Activated CD4-positive, alpha-beta T cell treated with anti-CD3 and anti-CD28 coated beads, Interleukin-2, amount 50 U/mL, for 48 hours (primary cell): ENCODE measurements at places on chromosomes 2 and 18.
A peak's percentile ranks its signal among the peaks of the same experiment; 100 is the strongest.

GRCh38 chr2:227829337-227829736 is 15.7 kb downstream of the CCL20 start:
- DNase-seq: no peak

- no peak for DNase-seq
Measured at GRCh38 chr2:206790311-206790935, 25.0 kb downstream of the FASTKD2 start.

- no peak for DNase-seq
Measured at GRCh38 chr2:241862093-241862492, 3.4 kb upstream of the PDCD1 start.

GRCh38 chr2:108932736-108933332 is 56.2 kb downstream of the EDAR start:
- no peak for DNase-seq

DNA sequence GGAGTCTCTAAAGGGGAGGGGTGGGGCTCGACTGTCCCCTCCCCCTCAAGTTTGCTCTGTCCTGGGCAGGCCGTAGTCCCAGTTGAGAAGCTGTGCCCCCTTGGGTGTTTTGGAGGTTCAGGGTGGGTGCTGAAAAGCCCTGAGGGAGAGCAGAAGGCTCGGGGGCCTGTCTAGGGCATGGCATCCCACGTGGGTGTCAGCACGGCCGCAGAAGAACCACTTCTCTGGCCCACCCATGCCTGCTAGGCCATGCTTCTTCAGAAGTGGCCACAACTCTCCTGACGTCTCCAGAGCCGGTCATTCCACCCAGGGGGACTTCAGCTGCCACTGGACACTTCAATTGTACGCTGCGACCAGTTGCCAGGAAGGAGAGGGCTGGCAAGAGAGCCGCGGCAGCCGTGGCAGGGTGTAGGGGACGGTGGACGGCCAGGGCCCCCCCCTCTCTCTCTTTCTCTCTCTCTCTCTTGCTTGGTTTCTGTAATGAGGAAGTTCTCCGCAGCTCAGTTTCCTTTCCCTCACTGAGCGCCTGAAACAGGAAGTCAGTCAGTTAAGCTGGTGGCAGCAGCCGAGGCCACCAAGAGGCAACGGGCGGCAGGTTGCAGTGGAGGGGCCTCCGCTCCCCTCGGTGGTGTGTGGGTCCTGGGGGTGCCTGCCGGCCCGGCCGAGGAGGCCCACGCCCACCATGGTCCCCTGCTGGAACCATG is at the start of gene INPP5D:
Gene INPP5D, plus strand, starts transcription at position 546 of the 704 bp plus-strand sequence. Its CDS starts 137 bp downstream, at position 683.
- peak; percentile 72 for DNase-seq

GRCh38 chr2:74000666-74001065 is 16.0 kb downstream of the TET3 start:
- no peak for DNase-seq

- no peak for DNase-seq
Measured at GRCh38 chr2:206086716-206087350, 859 bp upstream of the INO80D start.

- DNase-seq: no peak
Measured at GRCh38 chr18:56747032-56747658, 96.0 kb downstream of the WDR7 start.

GRCh38 chr18:79950515-79951341 is 725 bp downstream of the SLC66A2 start:
- DNase-seq: peak; percentile 30

GRCh38 chr2:191049728-191050639 is 36.0 kb upstream of the STAT1 start:
- DNase-seq: no peak

DNA sequence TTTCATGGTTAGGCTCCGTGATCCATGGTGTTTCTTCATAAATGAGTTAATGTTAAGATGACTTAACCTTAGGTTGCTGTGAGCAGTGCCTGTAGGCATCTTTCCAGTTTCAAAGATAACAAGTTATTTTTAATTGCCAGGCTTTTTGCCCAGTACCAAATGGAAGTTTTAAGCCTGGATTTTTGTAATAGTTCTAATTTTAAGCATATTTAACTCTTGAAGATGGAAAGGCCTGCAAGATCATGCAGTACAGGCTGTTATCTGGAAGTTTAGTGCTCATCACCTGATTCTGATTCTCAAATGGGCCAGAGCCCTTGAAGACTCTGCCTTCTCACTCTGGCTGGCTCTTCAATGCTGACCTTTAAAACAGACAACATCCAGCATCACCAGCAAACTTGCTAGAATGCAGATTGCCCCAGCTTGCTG is 141.3 kb downstream of the NCK2 start:
- DNase-seq: no peak

DNA sequence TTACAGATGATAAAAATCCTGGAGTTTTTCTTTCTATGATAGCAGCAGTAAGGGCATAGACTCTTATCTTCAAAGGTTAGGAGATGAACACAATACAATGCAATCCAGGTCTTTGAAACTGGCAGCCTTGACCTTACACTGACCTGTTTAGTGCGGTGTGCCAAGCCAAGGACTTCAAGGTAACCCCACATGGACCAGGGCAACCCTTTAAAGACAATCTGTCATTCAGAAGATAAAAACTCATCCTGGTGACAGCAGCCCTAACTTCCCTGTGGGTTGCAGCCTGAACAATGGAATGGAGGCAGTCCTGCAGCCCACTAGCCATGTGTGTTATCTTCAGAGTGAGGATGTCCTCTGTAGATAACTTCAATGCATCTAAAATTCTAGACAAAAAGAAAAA is 78.1 kb downstream of the RTTN start:
- no peak for DNase-seq

GRCh38 chr2:98099939-98100743 is 13.2 kb downstream of the VWA3B start:
- DNase-seq: no peak

- no peak for DNase-seq
Measured at GRCh38 chr2:186523791-186524190, 37.7 kb downstream of the ZC3H15 start.

DNA sequence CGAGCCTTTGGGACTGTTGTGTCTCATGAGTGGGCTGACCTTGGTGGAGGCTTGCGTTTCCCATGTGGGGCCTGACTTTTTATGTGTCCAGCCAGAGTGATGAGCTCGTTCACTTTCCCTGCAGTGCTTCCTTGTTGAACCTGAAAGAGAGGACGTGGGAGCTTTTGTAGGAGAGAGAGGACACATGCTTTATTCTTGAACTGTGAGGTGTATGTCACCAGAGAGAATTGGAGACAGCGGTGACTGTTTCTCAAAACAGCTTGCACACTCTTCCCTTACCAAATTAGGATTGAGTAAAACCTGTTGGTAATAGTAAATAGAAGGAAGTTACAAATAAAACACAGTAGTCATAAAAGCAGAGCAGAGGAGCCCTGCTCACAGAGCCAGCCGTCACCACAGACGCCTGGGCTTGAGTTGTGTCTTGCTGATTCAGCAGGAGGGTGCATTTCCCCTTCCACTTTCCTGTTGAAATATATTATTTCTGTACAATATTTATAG is 60.7 kb downstream of the INPP4A start:
- no peak for DNase-seq

DNA sequence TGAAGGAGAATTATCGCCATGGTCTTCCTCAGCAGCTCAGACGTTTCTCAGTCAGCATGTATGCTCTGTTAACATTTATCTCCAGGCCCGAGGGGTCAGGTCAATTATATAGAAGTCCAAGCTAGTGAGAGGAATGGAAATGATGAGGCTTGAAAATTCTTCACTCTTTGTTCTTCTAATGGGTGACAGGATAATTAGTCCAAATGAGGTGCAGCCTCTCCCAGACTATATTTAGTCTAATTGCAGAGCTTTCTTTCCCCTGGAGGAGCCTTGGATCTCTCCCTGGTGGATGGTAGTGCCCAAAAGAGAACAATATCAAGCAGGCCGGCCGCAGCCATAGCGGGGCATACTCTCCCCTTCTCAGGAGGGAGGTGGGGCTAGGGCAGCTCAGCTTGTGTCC is 51.4 kb upstream of the DTNB start:
- DNase-seq: no peak

DNA sequence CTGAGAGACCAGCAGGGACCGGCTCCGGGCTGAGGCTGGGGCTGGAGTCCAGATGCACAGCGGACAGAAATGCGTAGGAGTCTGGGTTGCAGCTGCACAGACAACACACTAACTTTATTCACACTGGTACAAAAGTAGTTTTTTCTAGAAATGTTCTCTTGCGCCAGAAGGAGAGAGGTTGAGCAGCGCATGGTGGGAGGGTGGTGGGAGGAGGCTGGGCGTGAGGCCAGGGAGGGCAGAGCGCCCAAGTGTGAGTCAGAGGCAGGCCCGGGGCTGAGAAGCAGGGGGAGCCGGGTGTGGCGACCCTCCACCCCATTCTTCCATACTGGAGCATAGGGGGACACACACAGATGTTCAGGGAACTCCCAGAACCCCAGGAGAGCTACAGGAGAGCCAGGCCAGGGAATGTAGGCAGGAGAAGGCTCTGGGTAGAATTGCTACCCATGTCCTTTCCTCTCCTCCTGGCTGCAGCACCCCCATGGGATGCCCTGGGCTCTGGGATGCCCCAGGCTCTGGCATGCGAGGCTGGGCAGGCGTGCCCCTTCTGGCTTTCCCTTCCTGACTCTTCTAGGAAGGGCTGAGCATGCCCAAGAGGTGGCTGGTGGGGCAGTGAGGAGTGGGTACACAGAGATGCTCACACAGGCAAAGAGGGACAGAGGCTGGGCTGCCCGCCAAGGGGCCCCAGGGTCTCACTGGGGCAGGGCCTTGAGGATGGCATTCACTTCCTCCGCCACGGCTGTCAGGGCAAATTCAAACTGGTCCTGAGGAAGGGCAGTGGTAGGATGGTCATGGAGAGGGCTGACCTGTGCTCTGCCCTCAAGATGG is 10.6 kb downstream of the DNAJB2 start:
- DNase-seq: no peak

- no peak for DNase-seq
Measured at GRCh38 chr2:17171446-17172049, 346.7 kb downstream of the RAD51AP2 start.

DNA sequence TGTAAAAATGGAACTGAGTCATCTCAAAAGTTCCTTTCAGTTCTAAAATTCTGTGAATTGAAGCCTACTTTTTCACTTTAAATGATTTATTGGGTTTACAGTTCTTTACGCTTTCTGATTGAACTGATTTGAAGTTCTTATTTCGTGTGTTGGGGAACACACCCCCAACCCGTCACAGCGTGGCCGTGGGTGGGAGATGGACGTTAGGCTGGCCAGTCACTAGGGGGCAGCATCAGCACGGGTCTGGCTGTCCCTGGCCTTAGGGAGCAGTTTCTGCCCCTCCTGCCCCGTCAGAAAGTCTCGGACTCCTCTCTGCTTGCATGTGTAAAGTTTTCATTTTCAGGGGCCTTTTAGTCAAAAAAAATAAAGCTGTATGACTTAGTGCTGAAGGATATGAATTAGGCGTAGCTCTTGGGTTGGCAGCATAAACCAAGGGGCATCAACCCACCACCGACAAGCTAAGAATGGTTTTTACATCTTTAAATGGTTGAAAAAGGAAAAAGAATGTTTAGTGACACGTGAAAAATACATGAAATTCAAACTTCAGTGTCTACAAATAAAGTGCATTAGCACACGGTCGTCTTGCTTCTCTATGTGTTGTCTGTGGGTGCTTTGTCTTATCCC is 63.4 kb downstream of the ZCCHC2 start:
- DNase-seq: peak; percentile 91
